ENCODE measurements at places on chromosomes 2 and 18. TPM values are rescaled to one million over a fixed set of nuclear protein-coding genes. Genes with fewer than 3 reads are reported as not detected.

- DNase-seq: no peak
Observed at GRCh38 chr2:95539836-95540235, 52.0 kb upstream of the TRIM43 start.

- no peak for DNase-seq
Observed at GRCh38 chr18:28791101-28791500, 614.2 kb upstream of the CDH2 start.

DNA sequence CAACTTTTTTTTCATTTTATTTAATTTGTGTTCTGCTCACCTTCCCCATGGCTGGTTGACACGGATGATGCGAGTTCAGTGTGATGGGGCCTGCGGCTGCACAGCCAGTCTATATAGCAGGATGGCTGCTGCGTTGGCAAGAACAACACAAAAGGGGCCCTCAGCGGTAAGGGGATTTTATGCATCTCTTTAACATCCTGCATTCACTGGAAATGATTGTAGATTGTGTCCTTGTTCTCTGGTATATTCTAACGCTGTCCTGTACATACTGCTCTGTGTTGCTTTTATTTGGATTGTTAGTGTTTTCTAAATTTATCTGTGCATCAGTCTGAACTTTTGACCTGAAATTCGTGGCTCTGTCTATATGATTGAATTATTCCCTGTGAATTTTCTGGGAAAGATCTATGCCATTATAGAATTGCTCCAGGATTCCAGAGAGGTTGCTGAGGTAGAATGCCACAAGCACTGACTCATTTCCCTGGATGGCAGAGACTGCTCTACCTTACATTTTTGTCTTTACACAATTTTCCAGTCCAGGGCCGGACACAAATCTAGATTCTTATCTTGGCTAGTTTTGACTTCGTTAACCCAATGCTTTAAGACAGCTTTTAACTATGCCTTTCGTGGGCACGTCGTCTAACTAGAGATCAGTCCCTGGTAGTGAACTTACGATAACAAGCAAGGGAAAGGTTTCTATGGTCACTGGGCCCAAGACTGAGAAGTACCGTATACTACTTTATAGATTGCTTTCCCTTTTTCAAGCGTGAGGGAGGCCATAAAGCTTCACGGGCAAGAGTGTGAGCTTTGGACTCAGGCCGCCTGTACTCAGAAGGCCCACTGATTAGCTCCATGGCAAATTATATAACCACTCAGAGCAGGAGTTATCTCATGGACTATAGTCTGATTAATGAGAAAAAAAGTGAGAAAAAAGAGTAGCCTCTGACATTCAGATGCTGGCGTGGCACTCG, at the start of gene CRYGC:
CRYGC (minus strand) TSS at position 85 of the 968 bp plus-strand sequence; CDS start at position 49, 36 bp downstream.
- no peak for DNase-seq

DNA sequence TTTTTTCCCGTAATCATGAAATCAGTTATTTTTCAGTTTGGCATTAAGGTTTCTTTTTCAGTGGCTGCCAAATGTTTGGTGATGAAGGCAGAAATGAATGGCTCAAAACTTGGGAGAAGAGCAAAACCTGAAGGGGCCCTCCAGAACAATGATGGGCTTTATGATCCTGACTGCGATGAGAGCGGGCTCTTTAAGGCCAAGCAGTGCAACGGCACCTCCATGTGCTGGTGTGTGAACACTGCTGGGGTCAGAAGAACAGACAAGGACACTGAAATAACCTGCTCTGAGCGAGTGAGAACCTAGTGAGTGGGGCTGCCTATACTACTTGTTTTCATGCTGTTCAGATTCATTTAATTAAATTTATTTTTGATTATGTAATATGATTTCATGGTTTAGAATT, 29.2 kb upstream of the MSH2 start:
- peak; percentile 57 for DNase-seq

GRCh38 chr2:190106783-190107182, 44.3 kb upstream of the MSTN start:
- DNase-seq: no peak

GRCh38 chr2:127453392-127454171, 35.4 kb downstream of the PROC start:
- no peak for DNase-seq

DNA sequence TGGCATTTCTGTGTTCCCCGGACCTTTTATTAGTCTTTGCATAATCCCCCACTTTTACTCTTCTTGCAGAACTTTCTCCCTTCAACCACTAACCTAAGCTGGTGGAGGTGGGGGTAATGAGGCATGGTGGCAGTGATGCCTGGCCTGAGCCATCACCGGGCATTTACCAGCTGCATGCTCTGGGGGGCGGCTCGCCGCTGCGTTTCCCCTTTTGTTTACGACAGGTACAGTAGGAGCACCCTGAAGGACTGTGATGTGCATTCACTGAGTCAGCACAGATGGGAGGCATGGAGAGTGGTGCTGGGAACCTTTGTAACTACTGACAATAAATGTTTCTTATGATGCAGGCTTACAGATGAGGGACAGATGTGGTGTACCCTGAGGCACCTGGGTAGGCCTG, 46.9 kb downstream of the PLEKHB2 start:
- DNase-seq: no peak

- DNase-seq: peak; percentile 3
Observed at GRCh38 chr2:133346654-133347053, 221.6 kb downstream of the NCKAP5 start.

- DNase-seq: no peak
Observed at GRCh38 chr2:128455721-128456050, 137.0 kb upstream of the HS6ST1 start.

DNA sequence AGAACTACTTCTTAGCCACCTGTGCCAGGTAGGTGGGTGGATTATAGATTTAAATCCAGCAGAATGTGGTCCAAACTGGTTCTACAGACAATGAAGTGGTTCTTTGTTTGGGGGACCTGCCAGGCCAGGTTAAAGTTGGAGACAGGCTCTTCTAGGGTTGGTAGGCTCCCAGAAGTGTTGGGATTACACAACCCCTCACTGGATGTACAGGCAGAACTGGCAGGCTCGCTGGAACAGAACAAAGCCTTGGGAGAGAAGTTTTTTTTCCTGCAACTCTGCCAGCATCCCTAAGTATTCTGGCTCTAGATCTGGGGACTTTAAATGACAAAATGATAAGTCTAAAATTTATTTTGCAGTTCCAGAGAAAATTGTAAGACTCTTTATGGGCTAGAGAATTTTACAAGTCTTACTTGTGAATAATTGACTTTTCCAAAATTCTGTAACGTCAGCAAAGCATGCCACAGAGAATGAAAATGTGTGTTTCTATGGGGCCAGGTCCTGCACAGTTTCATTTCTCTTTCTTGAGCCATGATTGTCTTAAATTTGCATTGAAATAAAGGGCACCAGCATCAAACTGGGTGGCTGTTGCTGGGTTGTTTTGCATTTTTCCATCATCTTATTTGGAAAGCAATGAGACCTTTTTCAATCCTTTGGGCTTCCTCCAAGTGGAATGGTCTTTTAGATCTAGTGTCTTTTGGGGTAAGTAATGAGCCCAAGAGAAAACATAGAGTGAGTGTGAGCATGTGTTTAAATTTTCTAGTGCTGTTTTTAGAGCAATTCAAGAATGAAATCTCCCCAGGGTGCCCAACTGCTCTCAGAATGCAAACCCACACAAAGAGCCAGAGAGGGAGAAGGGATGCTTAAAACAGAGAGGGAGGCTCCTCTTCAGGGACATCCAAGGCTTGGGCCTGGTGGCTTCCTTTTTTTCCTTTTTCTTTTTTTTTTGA, 32.4 kb upstream of the ATL2 start:
- DNase-seq: peak; percentile 91

DNA sequence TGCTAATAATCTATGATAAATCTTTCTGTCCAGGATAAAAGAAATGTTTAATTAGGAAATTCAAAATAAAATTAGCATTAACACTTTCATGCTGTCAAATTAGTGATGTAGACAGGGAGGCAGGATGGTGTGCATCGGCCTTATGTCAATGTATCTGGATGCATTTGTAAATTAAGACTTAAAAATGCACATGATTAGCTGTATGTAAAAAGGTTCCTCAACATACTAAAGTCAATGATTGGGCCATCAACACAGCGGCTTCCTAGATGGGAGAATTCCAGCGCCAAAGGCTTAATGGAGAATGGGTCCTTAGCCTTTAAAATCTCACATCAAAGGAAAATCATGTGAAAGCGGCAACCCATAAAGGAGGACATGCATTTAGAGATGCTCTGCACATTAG, 77.5 kb upstream of the ZEB2 start:
- no peak for DNase-seq

- peak; percentile 88 for DNase-seq
Observed at GRCh38 chr2:169109502-169110409, 40.4 kb downstream of the DHRS9 start.

DNA sequence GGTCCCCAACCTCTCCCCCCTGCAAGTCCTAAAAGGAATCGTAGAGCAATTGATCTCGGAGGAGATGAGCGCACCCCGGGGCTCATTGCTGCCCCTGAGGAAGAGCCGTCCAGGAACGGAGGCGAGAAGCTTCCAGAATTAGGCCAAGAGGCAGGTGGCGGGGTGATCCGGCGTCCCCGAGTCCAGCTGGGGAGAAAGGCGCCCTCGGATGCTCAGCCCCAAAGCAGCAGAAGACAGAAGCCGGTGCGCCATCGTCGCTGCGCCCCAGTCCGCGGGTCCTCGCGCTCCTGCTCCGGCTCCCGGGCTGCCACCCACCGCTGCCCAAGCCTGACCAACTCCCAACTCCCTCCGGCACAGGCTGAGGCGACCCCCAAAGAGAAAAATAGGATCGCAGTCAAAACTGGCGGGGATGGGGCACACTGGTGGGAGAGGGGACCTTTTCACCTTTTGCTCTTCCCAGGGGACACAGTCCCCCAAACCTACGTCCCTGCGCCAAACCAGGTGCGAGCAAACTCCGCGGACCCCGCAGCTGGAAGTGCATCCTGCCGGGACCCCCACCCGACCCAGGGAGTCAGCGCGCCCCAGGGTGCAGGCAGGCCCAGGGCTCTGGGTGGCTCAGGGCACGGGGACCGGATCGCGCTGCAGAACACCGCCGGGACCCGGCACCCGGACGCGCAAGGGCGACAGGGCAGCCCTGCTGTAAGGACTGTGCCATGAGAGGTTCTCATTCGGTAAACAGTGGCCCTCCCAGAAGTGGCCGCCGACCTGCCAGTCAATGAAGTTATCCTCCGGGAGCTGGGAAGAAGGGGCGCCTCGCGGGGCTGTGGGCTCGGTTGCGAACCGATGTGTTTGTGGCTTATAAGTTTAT, 8.4 kb upstream of the MEIS1 start:
- no peak for DNase-seq

- DNase-seq: no peak
Observed at GRCh38 chr18:68520406-68521075, 194.4 kb downstream of the TMX3 start.

GRCh38 chr18:24500766-24501165, 40.3 kb downstream of the HRH4 start:
- DNase-seq: no peak

DNA sequence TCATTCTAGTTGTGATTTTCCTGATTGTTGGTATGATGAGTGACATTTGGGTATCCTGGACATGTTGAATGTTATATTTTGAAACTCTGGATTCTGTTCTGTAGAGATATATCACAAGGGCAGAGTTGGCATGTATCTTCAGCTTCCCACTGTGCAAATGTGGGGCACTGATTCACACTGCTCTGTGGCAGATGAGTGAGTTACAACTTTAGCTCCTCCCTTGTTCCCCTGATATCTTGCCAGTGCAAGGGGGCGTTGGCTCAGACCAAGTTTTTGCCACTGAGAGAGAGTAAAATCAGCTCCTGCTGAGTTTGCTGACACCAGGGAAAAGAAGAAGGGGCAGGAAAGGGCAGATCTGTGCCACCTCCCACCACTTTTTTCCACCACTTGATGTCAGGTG, 199.6 kb upstream of the MMADHC start:
- no peak for DNase-seq

DNA sequence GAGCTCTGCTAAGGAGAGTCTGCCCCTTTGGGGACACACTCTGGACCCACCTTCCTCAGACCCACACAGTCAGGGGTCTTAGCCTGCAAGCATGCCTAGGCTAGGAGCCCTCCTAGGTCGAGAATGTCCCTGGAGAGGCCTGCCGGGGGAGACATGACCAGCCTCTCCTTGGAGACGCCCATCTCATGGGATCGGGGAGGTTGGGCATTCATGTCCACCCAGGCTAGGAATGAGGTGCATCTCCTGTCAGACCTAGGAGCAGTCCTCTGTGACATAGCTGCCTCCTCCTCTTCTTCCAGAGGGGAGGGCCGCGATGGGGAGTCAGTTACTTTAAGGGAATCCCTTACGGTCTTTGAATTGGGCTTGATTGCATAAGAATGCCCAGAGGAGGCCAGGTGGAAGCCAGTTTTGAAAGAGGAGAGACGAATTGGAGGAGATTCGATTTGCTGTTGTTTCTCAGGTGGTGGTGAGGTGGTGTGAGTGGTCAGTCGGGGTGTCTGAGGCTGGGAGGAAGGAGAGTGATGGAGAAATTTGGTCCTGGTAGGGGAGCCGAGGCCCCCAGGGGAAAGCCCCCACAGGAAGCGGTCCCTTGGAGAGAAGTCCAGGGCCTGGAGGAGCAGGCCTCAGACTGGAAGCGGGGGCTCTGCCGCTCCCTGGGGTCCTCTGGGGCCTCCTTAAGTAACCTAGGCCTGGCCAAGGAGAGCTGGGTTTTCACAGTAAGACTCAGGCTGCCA, 241.3 kb downstream of the DYSF start:
- DNase-seq: no peak

DNA sequence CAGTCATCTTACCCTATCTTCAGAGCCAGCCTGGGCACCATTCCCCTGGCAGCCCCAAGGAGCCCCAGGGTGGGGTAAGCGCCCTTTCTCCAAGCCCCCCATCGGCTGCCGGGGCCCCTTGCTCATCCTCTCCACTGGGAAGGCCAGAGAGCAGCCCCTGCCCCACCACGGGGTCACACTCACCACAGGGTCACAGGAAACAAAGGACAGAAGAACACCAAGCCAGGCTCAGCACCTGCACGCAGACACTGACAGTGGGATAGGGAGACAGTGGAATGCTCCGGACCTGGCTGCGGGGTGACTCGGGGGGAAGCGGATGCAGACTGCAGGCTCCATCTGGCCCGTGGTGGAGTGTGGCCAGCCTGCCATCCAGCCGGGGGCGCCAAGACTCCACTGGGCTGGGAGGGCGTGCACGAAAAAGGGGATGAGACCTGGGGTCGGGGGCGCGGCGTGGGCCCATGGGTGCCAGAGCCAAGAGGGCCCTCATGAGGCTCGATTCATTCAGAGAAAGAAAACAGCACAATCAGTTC, 21.1 kb downstream of the HDAC4 start:
- DNase-seq: no peak

DNA sequence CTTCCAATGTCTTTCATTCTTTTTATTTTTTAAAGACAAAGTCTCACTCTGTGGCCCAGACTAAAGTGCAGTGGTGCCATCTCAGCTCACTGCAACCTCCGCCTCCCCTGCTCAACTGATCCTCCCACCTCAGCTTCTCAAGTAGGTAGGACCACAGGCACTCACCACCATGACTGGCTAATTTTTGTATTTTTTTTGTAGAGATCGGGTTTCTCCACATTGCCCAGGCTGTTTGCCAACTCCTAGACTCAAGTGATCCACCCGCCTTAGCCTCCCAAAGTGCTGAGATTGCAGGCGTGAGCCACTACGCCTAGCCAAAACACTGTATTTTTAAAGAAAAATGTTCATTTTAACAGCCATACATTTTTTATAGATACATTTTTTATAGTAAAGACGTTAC, 12.7 kb downstream of the GCKR start:
- peak; percentile 89 for DNase-seq

GRCh38 chr2:144559242-144559641, 39.3 kb upstream of the ZEB2 start:
- DNase-seq: no peak

GRCh38 chr2:139737659-139738058, 957.5 kb upstream of the NXPH2 start:
- no peak for DNase-seq

CIB4 gene
- not detected for total RNA-seq

PROKR1 gene
- not detected for total RNA-seq

BCL2 gene
- total RNA-seq: 109 TPM

SERPINB10 gene
- total RNA-seq: not detected

TCF23 gene
- not detected for total RNA-seq

Measured in thyroid gland (tissue), 4 donors.